Choroid plexus epithelial cell (primary cell): ENCODE measurements at places on chromosomes 1 and 21.

- DNase-seq = no peak
These were observed 14.6 kb upstream of the C1orf159 start for GRCh38 chr1:1130206-1131120.

DNA sequence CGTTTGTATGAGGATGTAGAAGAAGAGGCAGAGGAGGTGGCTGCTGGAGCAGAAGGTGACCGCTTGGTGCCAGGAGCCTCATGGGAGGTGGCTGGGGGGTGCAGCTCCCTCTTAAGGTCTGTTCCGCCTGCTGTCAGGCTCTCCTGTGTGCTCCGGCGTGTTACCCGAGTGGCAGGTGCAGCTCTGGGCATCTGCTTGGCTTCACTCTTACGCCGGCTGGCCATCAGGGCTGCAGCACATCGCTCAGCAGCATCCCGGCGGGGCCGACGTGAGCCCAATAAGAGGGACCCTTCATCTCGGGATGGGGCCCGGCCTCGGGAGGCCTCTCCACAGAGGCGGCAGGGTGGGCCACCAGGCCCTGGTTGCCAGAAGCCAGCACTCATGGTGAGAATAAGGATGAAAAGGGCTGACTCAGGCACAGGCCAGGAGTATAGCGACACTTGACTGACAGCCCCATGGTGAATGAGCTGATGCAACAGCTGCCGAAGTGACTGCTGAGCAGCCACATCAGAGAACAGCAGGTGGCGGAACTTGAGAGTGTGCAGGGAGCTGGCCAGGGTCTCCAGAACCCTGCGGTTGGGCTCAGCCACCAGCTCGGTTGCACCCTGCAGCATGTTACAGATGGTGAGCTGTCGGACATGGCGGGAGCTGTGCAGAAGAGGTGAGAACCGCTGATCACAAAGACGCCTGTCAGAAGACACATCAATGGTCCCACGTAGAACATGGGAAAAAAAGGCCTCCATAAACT lies 17.5 kb downstream of the LRRC41 start:
- no peak for DNase-seq

- peak; percentile 98 for DNase-seq
These were observed 42.1 kb upstream of the TP53BP2 start for GRCh38 chr1:223887747-223888418.

DNA sequence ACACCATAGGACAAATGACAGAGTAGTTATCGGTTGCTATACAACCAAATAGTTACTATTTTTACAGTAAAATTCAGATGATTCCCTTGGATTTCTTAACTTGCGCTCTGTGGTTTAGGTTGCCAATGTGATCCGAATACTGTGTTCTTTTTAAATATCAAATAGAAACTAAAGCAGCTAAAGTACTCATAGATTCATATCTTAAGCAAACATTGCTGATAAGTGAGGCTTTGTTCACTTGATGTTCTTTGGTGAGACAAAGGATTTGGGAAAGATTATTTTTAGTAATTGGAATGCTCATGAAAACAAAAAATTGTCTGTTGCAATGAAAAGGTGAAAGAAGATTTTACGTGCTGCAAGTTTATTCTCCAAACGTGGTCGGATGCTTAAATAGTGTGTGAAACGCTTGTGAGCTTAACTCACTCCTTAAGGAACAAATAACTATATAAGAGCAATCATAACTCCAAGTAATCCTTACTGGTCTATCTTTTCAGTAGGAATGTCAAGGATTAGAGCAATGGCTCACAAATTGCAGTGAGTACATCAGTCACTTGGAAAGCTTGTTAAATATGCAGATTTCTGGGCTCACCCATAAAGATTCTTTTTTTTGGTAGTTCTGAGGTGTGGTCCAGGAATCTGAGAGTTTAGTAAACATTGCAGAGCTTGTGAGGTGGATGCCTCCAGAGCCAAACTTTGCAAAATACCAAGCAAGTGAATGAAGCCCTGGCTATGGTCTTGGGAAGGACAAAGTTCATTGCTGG lies 31.8 kb upstream of the PDC start:
- DNase-seq = peak; percentile 63

DNA sequence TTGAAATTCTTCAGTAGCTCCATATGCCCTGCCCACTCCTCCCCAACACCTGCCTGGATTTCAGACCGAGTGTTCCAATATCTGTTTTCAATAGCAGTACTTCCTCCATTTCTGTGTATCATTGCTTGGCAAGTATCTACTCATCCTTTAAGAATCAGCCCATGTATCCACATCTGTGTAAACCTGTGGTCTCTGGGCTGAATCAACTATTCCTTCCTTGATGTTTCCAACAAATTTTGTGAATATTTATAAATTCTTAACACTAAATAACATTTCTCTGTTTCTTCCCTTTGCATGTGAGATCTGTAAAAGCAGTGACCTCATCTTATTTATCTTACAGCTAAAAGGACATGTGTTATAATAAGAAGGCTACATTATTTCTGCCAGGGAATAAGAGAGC lies 26.0 kb upstream of the UAP1 start:
- DNase-seq = no peak
